Psoas muscle (tissue), 8 donors: ENCODE measurements at places on chromosomes 3 and 15. TPM values are rescaled to one million over a fixed set of nuclear protein-coding genes. Genes with fewer than 3 reads are reported as not detected.

KBTBD13 gene
- polyA plus RNA-seq, result 1.2 TPM

TP63 gene
- 13.1 TPM for polyA plus RNA-seq

GPR149 gene
- not detected for polyA plus RNA-seq

EPHA3 gene
- polyA plus RNA-seq, result 0.64 TPM

FAM81A gene
- 1.4 TPM for polyA plus RNA-seq

P2RY12 gene
- 0.13 TPM for polyA plus RNA-seq

VWA5B2 gene
- polyA plus RNA-seq, result 0.03 TPM

IQCF5 gene
- polyA plus RNA-seq, result not detected
